ENCODE measurements at places on chromosomes 4 and X.

- no peak for DNase-seq
Measured at GRCh38 chr4:34492414-34492813, 1751.9 kb downstream of the ARAP2 start.

- no peak for DNase-seq
Measured at GRCh38 chrX:71245159-71245558, 8.8 kb downstream of the ZMYM3 start.

DNA sequence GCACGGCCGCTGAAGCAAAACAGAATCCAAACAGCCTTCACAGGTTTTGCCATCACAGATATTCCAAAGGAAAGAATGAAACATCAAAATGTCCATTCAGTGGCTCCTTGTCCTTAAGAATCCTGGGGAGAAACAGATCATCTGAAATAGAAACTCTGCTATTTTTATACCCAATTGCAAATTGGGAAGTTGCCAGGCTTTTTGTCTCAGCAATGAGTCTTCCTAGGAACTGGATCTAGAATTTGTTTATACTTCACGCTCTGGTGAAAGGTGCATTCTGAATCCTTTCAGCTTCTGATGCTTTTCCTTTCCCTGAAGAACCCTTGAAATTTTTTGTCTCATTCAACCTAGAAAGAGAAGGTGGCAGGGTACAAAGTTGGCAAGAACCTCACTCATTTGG is 218.9 kb downstream of the FBXW7 start:
- peak; percentile 41 for DNase-seq

DNA sequence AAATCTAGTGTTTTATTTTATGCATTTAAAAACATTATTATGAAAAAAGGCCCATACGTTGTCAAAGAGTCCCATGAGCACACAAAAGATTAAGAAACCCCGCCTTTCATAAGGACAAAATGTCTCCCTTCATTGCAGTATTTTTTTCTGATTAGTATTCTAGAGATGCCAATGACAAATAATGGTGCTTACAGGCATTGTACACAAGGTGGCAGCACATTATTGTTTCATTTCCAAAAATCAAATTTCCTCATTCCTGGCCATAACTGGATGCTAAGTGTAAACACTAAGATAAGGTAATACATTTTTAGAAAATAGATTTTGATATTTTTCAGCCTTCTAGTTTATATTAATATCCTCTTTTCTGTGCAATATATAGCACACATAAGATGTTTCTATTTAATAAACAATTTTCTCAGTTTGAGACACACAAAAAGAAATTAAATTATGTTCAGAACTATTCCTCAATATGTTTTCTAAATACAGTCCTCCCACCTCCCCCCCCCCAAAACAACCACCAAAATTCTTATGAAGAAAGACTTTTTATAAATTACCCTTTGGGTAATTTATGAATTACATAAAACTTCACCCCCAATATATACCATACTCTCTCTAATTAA is 47.7 kb downstream of the TIGD2 start:
- DNase-seq, result peak; percentile 60

GRCh38 chr4:183503497-183504063 is 1.3 kb upstream of the ING2 start:
- DNase-seq, result peak; percentile 66

DNA sequence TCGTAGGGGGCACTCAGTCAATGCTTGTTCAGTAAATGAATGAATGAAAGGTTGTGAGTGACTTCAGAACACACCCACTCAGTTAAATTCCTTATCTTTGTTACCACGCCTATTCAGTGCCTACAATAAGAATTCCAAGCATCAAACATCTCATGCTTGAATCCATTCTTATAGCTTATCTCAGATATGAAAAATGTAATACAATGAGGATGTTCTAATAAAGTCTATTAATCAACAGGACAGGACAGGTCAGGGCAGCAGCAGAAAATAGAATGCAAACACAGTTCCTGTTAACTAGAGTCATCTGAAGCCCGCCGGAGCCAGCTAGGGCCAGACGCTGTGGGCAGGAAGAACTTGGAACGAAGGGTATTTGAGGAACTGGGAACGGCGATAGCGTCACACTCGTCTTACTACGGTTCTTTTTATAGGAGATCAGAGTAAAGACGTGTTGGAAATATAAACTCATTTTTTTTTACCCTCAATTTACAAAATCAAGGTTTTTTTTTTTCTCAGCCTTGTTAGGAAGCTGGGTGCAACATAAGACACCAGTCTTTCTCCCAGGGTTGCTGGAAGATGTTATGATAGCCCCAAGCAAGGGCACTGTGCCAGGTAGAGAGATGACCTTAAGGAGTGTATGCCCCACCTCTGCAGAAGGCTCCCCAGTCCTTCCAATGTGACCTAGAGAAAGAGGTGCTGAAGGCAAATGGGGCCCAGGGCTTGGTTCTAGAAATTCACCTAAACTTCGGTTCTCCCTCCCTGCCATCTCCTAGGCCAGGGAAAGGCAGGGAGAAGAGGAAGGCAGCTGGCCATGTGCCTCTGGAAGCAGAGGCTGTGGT is 48.3 kb downstream of the SEL1L3 start:
- DNase-seq, result no peak

All from DMS53 (cell line).